ENCODE measurements at places on chromosomes 13 and 19.

GRCh38 chr19:36114721-36115452 is at the start of gene POLR2I:
Gene POLR2I (minus strand): TSS chr19:36114875. CDS start chr19:36114856, 19 bp downstream.
- DNase-seq, result peak; percentile 99

- DNase-seq, result no peak
Measured at GRCh38 chr19:51489113-51489512, 10.8 kb downstream of the CEACAM18 start.

- DNase-seq, result no peak
Measured at GRCh38 chr13:66296328-66296727, 933.8 kb downstream of the PCDH9 start.

- DNase-seq, result no peak
Measured at GRCh38 chr13:106523576-106523975, 11.9 kb downstream of the EFNB2 start.

GRCh38 chr19:37077501-37077933 is 716 bp upstream of the ZNF420 start:
- no peak for DNase-seq

GRCh38 chr19:3366753-3367627 is 607 bp downstream of the NFIC start:
- DNase-seq, result no peak

DNA sequence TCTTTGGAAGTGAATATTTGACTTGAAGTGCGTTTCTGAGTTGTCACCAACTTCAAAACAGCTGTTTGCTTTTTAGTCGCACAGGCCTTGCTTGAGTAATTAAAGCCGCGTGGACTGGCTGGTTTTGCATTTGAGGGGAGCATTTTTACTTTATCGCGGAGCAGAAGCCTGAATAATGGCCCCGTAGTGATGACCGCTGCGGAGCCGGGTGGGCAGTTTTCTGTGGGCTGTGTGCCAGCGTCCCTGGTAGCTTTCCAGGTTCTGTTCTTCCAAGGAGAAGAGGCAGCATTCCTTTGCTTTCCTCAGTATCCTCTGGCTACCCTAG is 1.1 kb downstream of the NAA16 start:
- DNase-seq, result no peak

GRCh38 chr13:112894423-112894672 is 74.7 kb upstream of the MCF2L start:
- no peak for DNase-seq

DNA sequence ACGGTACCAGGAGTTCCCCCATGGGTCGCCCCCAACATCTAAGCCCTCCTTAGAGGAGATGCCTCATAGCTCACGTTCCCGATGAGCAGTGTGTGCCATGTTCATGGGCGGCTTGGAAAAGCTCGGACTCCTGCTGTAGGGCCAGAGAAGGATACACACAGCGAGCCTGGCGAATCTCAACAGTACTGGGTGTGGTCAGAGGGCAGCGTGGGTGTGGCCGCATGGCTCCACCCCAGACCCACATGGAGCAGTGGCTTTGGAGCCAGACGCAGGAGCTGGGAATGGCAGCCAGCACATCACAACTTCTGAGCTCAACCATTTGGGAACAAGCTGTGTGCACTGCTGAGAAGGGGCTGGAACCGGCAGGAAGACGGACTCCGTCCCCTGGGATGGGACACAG is 15.6 kb downstream of the CAPS start:
- DNase-seq, result no peak

DNA sequence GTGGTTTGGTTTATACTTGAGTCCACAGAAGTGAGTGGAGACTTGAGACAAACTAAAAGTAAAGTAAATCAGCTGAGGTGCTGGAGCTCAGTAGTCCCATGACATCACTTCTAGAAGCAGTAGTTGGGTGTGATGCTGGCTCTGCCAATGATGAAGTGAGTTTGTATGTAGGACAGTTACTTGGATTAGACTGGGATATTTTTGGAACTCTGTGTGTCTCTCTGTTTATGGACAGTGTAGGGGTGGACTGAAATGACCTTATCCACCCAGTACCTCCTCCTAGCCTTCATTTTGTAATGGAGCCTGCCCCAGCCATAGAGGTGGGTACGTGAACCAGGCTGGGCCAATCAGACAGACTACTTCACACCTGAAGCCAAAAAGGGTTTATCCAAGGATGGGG is 52.2 kb downstream of the POLR1D start:
- no peak for DNase-seq

GRCh38 chr19:6378041-6378440 is 2.3 kb upstream of the PSPN start:
- no peak for DNase-seq

- DNase-seq, result no peak
Measured at GRCh38 chr13:73603646-73604045, 530.6 kb downstream of the KLF12 start.

GRCh38 chr19:42284591-42285341 is 15.7 kb downstream of the CIC start:
- DNase-seq, result no peak

DNA sequence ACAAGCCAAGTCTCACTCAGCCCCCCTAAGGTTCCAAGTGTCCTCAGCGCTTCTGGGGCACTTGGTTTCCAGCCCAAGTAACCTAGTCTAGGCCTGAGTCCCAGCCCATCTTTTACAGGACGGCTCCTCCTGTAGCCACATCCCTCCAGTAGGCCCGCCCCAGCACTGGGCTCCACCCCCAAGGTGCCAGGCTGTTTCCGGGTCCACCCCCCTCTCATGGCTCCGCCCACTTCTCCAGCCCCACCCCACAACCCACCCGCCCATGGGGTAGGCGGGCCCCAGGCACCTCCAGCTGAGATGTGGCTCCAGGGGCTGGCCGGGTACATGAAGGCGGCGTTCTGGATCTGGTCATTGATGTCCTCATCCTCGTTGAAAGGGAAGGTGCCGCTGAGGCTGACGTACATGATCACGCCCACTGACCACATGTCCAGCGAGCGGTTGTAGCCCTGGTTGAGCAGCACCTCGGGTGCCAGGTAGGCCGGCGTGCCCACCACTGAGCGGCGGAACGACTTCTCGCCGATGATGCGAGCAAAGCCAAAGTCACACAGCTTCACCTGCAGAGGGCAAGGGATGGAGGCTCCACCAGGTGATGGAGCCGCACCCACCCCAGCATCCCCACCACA is 17.2 kb upstream of the DACT3 start:
- no peak for DNase-seq

GRCh38 chr13:48400850-48401291 is 12.0 kb downstream of the LPAR6 start:
- no peak for DNase-seq

Data from NCI-H187 (cell line).